T-helper 1 cell (primary cell): ENCODE measurements at places on chromosomes 13 and 19.

- DNase-seq, result no peak
Observed at GRCh38 chr19:42115705-42116104, 16.5 kb downstream of the POU2F2 start.

DNA sequence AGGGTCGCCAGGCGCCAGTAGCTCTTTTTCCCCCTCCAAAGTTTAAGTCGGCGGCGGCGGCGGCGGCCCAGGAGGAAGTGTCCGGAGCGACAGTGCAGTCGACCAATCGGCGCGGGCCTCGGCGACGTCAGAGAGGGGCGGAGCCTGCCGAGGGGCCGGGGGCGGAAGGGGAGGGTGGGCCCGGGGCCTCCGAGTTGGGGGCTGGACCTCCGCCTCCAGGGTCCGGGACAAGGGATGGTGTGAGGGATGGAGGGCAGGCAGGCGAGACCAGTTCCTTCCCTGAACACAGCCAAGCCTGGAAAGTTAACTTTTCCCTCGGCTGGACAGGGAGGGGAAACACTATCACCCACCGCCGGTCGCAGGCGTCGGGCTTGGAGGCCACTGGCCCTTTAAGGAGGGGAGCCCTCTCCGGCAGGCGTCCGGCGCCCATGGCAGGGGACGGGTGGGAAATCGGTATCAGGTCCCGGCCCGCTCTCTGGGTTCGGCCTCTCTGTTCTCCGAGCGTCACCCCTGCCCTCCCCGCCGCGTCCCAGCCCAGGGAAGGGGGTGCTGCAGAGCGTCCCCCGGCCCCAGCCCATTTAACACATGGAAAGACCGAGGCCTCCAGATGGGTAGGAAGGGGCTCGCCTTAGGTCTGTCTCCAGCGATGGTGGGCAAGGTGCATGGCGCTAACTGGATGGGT is at the start of gene PRKD2:
PRKD2 (minus strand) TSS at position 81 of the 682 bp plus-strand sequence. CDS start 744 bp downstream, outside the sequence.
- peak; percentile 82 for DNase-seq

GRCh38 chr13:98184792-98185191 is 7.7 kb upstream of the RNF113B start:
- DNase-seq, result no peak

- DNase-seq, result no peak
Observed at GRCh38 chr19:43482193-43482592, 16.8 kb upstream of the LYPD3 start.

GRCh38 chr19:31100981-31101380 is 248.3 kb downstream of the TSHZ3 start:
- DNase-seq, result no peak

- DNase-seq, result no peak
Observed at GRCh38 chr13:39394796-39395678, 208.0 kb downstream of the LHFPL6 start.

DNA sequence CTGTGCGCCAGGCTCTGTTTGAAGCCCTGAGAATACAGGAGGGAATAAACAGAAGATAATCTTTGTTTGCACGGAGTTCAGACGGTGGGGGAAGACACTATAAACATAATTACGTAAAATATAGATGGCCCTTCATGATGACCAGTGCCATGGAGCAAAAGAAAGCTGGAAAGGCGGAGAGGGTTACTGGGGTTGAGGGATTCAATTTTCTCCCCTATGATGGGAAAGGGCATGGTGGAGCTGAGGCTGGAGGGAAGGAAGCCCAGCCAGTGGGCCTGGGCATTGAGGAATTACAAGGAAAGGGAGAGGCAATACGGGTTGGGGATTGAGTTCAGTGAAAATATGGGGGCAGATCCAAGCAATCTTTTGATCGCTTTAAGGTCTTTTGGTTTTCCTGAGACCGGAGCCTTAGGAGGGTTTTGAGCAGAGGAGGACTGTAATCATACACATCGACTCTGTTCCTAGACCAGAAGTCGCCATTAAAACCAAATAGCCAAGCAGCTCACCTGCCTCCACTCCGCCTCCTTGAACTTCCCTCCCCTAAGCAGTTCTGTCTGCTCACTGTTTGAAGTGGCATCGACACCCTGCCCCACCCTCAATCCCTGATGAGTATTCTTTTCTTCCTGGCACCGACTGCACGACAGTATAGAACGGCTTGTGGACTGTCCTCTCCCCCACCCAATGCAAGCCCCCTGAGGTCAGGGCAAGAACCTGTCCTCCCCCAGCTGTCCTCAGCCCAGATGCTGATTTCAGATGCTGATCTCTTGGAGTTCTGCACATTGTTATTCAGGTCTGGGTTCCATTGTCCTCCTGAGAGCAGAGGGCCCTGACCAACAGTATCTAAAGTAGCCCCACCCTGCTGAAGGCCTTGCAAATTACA is 813 bp upstream of the ZNF296 start:
- no peak for DNase-seq

DNA sequence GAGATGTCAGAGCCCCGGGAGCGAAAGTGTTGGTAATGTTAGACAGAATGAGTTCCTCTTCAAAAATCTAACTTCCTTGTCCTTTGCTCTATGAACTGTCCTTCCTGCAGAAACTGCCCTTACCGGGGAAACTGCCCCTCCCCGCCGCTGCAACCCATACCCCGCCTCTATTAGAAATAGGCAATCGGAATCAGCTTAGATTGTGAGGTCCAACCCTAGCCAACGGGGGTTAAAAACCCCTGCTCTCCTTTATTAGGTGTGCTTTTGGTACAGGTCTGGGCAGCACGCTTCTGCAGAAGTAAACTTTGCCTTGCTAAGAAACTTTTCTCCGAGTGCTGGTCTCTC is 11.5 kb upstream of the CAPNS1 start:
- no peak for DNase-seq

DNA sequence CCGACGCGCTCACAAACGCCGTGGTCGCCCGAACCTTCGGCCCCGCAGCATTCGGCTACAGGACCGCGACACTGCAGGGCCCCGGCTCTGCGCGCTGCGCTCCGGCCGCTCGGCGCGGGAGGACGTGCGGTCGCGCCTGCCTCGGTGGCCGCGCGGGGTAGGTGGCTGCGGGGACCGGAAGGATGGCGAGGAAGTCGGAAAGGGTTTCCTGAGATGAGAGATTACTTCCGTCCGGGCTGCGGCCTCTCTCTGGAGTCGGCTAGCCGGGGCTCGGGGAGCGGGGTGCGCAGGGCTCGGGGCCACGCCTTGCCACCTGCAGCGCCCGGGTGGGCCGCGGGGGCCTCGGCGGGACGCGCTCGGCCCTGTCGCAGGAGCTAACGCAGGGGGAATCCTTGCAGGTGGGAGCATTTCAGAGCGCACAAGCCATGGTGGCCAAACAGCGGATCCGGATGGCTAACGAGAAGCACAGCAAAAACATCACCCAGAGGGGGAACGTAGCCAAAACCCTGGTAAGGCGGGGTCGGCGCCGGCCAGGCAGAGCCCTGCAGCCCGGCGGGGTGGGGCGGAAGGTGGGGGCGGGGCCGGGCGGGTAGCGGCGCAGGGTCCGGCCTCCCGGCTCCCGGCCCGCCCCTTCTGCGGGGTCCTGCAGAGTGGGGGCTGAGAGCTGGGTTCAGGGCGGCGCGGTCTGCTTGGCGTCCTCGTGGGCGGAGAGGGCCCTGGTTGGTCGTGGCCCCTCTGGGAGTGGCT is at the start of gene SERP2:
SERP2 (plus strand) TSS at position 224 of the 747 bp plus-strand sequence; CDS start at position 426, 202 bp downstream.
- no peak for DNase-seq

GRCh38 chr19:33197591-33198000 is 3.5 kb downstream of the LRP3 start:
- no peak for DNase-seq

DNA sequence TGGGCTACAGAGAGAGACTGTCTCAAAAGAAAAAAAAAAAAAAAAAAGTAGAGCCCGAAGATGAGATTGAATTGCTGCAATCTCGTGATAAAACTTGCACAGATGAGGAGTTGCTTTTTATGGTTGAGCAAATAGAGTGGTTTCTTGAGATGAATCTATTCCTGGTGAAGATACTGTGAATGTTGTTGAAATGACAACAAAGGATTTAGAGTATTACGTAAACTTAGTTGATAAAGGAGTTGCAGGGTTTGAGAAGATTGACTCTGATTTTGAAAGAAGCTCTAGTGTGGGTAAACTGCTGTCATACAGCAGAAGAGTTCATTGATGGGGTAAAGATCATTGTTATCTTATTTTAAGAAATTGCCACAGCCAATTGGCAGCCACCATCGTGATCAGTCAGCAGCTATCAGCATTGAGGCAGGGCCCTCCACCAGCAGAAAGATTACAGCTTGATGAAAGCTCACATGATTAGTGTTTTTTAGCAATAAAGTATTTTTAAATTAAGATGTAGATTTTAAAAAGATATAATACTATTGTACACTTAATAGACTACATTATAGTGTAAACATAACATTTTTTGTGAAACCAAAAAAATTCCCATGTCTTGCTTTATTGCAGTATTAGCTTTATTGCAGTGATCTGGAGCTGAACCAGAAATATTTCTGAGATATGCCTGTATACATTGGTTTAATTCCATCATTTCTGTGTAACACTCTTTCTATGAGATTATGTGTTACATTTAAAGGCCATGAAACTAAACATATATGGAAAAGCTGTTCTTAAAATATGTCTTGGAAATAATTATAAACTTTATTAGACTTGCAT is 43.1 kb downstream of the ZMYM2 start:
- no peak for DNase-seq

DNA sequence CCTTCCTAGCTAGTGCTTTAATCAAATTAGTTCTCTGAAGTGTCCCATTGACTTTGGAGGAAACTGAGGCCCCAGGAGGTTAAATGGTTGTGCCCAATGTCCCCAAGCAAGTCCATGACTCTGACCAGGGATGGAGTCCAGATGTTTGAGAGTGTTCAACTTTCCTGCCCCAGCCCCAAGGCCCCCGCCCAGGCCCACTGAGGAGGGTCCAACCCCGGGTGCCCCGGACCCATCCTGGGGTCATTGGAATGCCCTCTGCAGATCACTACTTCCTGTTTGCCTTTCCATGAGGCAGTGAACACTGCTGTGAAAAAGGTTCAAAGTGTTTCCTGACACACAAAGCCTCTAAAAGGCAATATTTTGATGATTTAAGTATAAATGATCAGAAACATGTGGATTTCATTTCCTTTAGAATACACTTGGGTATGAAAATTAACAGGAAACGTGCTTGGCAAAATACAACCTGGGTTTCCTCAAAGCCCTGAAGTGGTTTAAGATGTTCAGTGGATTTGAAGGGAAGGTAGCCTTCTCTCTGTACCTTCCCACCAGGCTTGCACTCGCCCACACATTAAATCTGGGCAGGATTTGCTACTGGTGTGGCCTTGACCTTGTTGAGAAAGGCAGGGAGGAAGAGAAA is 335.7 kb downstream of the TSHZ3 start:
- DNase-seq, result no peak

GRCh38 chr19:17347361-17347760 is 10.0 kb downstream of the GTPBP3 start:
- DNase-seq, result no peak

- no peak for DNase-seq
Observed at GRCh38 chr13:25738342-25739196, 313.2 kb downstream of the SHISA2 start.

DNA sequence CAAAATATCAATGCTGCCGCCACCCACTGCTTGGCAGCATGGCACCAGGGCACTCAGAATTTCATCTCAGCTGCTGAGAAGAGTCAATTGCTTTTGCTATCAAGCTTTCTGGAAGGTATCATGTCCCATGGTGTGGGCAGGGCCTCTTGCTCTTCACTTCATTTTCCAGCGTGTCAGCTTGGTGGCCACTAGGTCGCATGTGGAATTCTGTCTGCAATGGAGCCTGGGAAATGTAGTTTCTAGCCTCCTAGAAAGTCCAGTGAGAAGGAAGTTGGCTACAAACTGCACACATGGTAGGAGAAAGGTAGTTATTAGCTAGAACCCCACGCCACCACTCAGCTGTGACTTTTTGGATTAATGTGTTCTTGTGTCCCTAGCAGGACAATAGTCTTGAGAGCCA is 105.3 kb downstream of the MYO16 start:
- DNase-seq, result no peak

GRCh38 chr13:34040863-34041262 is 222.9 kb downstream of the RFC3 start:
- no peak for DNase-seq

DNA sequence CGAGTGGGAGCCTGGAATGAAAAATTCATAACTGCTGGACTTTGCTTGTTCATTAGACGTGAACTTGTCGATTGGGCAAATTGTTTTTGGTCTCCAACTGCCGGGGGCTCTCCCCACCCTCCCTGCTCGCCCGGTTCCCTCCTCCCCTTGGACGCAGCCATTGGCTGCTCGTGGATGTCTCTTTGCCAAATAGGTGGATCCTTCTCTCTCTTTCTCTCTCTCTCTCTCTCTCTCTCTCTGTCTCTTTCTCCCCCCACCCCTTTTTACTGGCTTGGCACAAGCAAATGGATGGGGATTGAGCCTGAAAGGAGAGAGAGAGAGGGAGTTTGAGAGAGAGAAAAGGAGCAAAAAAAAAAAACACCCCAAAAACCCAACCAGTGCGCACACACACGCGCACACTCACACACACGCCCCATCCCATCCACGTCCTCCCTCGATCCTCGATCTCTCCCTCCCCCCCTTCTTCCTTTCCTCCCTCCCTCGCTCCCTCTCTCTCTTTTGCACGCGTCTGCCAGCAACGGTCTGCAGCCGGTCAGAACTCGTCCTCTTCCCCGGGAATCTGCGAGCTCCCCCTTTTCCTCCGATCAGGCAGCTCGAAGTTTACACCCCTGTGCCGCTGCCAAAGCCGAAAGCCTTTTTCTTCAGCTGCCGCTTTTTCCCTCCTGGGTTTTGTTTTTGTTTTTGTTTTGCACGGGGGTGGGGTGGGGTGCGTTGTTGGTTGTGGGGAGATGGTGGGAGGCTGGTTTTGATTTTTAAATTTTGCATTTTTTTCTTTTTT is 27.8 kb downstream of the NFIX start:
- no peak for DNase-seq

- no peak for DNase-seq
Observed at GRCh38 chr13:27679896-27680295, 58.2 kb downstream of the POLR1D start.

DNA sequence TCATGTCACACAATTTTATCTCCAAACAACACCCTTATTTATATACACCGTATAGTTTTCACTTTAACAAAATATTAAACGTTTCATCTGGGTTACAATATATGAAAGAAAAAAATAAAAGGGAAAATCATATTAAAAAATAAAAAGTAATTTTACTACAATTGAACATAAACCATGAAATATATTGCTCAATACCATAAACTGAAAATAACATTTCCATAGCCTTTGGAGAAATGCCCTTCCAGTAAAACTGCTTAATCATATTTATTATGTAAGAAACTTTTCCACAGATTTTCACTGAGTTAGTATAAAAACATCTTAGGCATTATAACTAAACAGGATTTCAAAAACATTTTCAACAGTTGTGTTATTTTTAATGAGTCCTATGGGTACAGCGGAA is 1.5 kb upstream of the ZNF347 start:
- DNase-seq, result no peak

GRCh38 chr19:10193790-10194499 is 808 bp downstream of the DNMT1 start:
- DNase-seq, result peak; percentile 11

- DNase-seq, result no peak
Observed at GRCh38 chr19:17868669-17869068, 3.1 kb upstream of the SLC5A5 start.

- no peak for DNase-seq
Observed at GRCh38 chr19:41745756-41746155, 9.6 kb upstream of the CEACAM6 start.
